ENCODE measurements at places on chromosomes 5 and 9.

- DNase-seq = no peak
These were observed 134.8 kb downstream of the FBXL7 start for GRCh38 chr5:15634591-15635288.

GRCh38 chr5:109653042-109653441 lies 36.7 kb upstream of the MAN2A1 start:
- DNase-seq = no peak

- DNase-seq = no peak
These were observed 359.4 kb upstream of the ARRDC3 start for GRCh38 chr5:91742550-91742949.

DNA sequence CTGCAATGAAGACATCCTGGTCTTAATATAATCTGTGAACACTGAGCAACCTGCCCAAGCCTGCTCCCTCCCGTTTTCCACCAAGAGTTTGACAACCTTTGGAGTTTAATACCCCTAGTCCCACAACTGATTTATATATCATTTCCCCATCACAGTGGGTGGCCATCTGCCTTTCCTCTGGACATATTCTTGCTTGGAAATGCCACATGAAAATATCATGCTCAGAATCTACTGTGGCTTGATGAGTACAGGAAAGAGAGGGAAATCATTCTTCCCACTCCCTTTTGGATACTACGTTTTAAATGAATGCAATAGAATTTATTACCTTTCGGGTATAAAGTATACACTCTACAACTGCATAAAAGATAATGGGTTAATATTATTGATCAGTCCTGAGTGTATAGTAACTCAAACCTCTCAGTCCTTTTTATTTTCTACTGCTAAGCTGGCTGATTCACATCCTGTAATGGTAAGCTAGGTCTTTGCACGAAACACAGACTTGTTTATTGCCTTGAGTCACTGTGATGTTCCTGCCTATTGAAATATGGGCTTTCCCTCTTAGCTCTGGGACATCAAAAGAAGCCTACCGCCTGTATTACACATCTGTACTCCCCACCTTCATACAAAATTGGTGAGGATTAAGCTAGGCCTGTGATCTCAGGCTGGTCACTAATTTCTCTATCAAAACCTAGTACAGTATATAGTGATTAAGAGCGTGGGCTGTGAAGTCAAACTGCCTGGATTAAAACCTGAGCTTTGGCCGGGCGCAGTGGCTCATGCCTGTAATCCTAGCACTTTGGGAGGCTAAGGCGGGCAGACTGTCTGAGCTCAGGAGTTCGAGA lies 67.6 kb upstream of the NR5A1 start:
- no peak for DNase-seq

DNA sequence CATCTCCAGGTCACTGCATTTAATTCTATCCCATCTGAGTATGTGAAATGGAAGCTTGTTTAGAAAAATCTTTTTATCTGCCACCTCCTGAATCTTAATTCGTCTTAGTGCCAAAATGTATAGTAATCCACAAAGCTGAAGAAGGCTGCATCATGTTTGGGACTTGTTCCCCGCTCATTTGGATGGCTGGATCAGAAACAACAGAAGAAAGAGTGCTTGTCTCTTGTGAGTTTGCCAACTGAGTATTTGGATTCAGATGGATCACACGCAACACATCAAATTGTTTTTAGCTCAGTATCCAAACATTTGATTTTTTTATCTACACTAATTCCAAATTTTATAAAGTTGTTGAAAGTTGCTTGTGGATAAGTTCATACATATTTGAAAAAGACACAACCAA lies 197.2 kb upstream of the PAPPA start:
- DNase-seq = no peak

GRCh38 chr9:129497005-129497812 lies 123.7 kb downstream of the C9orf50 start:
- DNase-seq = no peak
